Caki2 (cell line): ENCODE measurements at places on chromosomes 7 and 10. TPM values are rescaled to one million over a fixed set of nuclear protein-coding genes. Genes with fewer than 3 reads are reported as not detected.

DNA sequence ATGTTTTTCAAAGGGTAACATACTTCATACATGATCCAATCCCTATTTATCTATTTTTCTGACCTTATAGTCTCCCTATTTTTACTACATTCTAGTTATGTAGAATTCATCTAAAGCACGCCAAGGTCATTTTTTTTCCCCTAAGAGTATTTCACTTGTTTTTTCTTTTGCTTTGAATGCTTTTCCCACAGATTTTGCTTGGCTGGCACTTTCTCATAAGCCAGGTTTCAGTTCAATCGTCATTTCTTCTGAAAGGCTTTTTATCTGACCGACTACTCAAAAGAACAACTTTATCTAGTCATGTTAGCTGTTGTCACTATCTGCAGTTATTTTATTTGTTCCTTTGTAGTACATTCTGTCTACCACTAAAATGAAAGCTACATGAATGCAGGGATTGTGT lies 1274.6 kb downstream of the REEP3 start:
- DNase-seq = no peak

Gene GFRA1
- 8.2 and 10.5 TPM in 2 replicates for total RNA-seq

Gene TMEM236
- total RNA-seq = 0.14 TPM in 1 of 2 replicates, not detected in the other

Gene AOAH
- total RNA-seq = 4.8 TPM in 1 of 2 replicates, not detected in the other
